ENCODE measurements at places on chromosomes 4 and X. TPM values are rescaled to one million over a fixed set of nuclear protein-coding genes. Genes with fewer than 3 reads are reported as not detected.

Gene PNPLA4
- total RNA-seq, result 12.8 TPM

Gene PNMA6F
- total RNA-seq, result not detected

Gene TLR3
- total RNA-seq, result 8.1 TPM

Gene LDOC1
- 11.9 TPM for total RNA-seq

Gene SLC10A4
- not detected for total RNA-seq

Gene HS3ST1
- not detected for total RNA-seq

Gene PAK3
- 1.3 TPM for total RNA-seq

Gene ANXA5
- 481 TPM for total RNA-seq

Gene TCEAL3
- 21.6 TPM for total RNA-seq

Gene ASB5
- total RNA-seq, result 0.51 TPM

Gene HSFX2
- total RNA-seq, result 0.26 TPM

Gene HERC3
- 27.6 TPM for total RNA-seq

Gene RIBC1
- 0.77 TPM for total RNA-seq

Gene MAP7D2
- total RNA-seq, result under 0.01 TPM

Gene SSX1
- total RNA-seq, result not detected

Gene SSX2
- not detected for total RNA-seq

Gene LONRF3
- 0.33 TPM for total RNA-seq

Gene SMIM20
- total RNA-seq, result 48.7 TPM

Gene MAPK10
- total RNA-seq, result 8.0 TPM

Gene EGF
- total RNA-seq, result 0.83 TPM

Gene MGAT4D
- not detected for total RNA-seq

Gene MAGEB1
- not detected for total RNA-seq

Gene TRAM1L1
- 5.0 TPM for total RNA-seq

Gene TRIM61
- total RNA-seq, result 4.5 TPM

Measured in fibroblast of lung (primary cell).